ENCODE measurements at places on chromosomes 11 and 22.
A peak's percentile ranks its signal among the peaks of the same experiment; 100 is the strongest.

GRCh38 chr11:28632338-28632737, 524.1 kb downstream of the METTL15 start:
- no peak for DNase-seq

DNA sequence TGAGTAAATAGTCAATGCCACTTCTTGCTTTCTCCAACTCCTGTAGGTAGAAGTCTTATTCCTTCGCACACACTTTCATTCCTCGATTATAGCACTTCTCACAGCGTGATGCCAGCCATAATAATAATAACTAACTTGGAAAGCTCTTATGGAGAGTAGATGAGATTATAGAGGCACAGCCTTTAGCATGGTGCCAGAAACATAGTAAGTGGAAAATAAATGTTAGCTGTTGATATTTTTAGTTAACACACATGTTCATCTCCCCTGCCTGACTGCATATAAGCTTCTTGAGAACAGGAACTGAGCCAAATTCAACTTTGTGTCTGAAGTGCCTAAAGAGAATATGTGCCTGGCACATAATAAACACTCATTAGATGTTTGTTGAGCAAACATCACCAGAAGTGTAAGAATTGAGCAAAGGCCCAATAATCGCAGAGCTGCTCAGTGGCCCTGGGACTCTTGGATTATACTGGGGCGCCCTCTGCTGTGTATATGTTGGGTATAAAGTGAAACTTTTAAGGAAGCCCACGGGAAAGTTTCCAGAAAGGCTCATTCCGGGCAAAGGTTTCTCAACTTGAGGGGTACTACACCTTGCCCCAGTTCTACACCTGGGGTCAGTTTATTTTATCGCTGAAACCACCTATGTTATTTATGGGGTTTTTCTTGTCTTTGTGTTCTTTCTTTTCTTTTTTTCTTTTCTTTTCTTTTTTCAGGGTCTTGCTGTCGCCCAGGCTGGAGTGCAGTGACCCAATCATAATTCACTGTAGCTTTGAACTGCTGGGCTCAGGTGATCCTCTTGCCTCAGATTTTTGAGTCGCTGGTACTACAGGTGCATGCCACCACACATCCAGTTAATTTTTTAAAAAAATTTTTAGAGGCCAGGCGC, 22.3 kb downstream of the SLN start:
- peak; percentile 43 for DNase-seq

DNA sequence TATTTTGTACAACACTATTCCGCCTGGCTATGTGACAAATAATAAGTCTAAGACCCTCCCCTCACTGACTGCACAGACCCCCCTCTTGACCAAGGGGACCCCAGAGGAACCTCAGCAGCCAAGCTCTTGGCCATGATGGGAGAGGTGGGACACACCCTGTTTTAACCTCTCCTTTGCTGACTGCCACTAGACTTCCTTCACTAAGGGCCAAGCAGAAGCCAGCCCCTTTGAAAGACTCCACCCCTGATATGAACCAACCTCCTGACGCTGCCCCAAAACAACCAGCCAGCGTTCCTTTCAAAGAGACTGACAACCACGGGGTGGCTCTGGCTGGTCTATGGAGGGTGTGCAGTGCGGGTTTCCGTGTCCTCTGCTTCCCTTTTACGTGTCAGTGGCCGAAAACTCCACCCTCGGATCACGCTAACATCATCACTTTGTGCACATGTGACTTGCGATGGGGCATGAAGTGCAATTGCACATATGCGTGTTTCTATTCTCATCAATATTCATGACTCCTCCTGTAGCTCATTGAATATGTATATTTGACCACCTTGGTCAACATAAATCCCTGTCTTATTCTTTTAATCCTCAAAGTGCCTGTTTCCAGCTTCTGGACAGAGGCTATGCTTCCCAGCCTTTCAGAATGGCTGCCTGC, 643.9 kb downstream of the TBC1D22A start:
- DNase-seq: no peak

- peak; percentile 18 for DNase-seq
These were observed 782 bp downstream of the TMEM109 start for GRCh38 chr11:60914633-60915247.

GRCh38 chr11:112627588-112628045, 333.6 kb upstream of the NCAM1 start:
- no peak for DNase-seq

DNA sequence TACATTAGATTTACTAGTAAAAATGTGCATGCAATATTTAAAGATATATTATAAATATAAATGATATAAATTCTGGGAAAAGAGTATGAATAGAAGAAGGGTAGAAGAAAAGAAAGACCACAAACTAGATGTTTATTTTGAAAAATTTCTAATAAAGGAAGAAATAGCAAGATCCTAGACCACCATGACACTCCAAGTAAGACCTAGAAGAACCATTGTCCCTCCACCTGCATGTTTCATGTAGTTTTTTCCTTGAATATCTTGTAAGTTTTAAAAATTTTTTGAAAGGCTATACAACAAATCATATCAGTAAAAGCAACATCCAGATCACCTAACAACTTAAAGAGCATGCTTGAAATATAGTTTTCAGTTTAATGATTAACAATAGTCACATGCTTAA, 46.8 kb downstream of the ARHGAP32 start:
- no peak for DNase-seq

GRCh38 chr11:9720290-9720630, 56.4 kb downstream of the SWAP70 start:
- no peak for DNase-seq

DNA sequence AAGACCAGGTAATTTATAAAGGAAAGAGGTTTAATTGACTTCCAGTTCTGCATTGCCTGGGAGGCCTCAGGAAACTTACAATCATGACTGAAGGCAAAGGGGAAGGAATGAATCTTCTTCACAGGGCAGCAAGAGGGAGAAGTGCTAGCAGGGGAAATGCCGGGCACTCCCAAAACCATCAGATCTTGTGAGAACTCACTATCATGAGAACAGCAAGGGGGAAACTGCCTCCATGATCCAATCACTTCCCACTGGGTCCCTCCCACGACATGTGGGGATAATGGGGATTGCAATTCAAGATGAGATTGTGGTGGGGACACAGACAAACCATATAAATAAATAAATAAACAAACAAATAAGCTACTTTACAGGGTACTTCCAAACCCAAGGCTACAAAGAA, 28.8 kb upstream of the EXPH5 start:
- DNase-seq: no peak

GRCh38 chr11:20162824-20163782, 2.8 kb upstream of the DBX1 start:
- no peak for DNase-seq

DNA sequence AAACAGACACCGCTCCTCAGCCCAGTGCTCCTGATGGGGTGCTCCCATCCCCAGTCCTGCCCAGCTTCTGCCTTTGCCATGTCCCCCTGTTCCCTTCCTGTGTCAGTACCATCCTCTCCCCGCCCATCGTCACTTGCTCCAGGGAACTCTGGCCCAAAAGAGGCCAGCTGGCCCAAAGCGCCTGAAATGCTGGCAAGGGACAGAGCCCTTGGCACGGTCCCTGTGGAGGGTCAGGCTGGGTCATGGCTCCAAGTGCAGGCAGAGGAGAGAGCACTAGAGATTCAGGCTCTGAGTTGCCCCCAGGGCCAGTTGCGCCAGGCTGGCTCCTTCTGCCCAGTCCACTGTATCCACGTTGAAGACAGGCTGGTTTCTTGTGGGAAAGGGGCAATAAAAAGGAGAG, 8.4 kb upstream of the HDHD5 start:
- DNase-seq: no peak

- no peak for DNase-seq
These were observed 297.2 kb upstream of the ANO5 start for GRCh38 chr11:21895686-21896085.

- no peak for DNase-seq
These were observed 127.9 kb upstream of the NECTIN1 start for GRCh38 chr11:119856681-119857485.

- DNase-seq: no peak
These were observed 283.0 kb downstream of the RAB38 start for GRCh38 chr11:87892291-87892690.

DNA sequence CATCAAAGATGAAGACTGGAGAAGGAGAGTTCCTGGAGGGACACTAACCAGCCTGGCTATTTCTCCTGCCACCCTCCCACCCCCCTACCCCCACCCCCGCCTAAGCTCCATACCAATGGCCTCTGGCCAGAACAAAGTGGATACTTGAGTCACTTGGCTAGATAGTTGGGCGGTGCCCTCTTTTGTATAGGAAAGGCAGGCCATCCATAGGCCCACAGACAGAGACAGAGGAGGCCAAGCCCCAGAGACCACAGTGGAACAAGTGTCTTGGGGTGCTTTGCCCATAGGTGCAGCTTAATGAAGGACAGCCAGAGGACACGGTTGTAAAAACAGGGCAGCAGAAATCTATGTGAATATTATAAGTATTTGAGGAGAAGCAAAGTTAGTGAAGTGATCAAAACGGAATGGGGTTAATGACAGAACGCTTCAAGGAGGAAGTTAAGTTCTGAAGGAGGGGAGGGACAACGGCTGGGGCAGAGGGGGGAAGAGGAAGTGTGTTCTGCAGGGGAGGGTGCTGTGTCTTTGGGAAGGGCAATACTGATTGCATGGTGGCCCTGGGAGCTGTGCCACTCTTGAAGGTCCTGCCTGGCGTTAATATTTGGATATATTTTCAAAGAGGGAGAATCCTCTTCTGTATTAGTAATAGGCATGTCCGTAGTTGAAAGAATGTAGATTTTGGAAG, 32.7 kb downstream of the FLI1 start:
- no peak for DNase-seq

DNA sequence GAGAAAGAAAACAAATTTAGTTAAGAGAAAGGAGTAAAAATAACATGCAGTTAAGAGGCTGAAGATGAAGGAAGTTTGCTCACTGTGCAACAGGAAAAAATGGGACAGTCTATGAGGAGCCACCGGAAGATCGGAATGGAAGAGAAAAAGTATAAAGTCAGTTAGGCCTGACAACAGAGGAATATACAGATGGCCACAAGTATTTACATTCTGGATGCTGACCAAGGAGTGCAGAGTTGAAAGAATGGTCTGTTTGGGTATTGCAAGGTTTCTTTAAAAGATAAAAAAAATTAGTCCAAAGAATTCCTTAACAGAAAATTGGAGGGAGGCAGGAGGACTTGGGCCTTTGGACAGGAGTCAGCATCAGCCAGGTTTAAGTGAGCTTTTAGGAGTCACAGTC, 37.5 kb downstream of the RBFOX2 start:
- no peak for DNase-seq

GRCh38 chr11:2166091-2166851, 5.3 kb upstream of the INS start:
- peak; percentile 16 for DNase-seq

DNA sequence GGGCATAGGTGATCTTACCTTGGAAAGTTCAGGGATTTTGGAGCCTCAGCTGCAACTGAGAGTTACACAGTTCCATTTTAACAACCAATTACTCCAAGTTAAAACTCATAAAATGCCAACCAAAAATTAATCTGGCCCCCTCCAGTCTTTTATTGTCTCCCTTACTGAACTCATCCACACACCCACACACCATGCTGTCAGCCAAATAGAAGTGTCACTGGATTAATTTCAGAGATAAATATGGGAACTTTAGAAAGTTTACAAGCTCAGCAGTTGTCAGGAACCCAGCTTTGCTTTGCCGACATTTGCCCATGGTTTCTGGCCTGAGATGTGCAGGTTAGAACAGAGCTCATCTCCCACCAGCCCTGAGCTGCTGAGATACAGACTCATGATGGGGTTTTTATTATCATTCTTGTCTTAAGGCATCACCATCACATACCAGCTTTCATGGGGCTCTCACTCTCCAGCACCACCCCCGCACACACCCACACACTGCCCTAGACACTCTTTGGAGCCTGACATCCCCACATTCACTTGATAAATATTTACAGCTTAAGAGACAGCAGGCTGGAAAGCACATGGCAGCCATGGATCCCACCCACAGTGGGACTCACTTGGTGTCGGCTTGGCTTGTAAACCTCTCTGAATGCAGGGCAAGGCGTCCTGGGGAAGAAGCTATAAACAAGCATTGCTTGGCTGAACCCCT, 23.7 kb upstream of the CTR9 start:
- DNase-seq: no peak

DNA sequence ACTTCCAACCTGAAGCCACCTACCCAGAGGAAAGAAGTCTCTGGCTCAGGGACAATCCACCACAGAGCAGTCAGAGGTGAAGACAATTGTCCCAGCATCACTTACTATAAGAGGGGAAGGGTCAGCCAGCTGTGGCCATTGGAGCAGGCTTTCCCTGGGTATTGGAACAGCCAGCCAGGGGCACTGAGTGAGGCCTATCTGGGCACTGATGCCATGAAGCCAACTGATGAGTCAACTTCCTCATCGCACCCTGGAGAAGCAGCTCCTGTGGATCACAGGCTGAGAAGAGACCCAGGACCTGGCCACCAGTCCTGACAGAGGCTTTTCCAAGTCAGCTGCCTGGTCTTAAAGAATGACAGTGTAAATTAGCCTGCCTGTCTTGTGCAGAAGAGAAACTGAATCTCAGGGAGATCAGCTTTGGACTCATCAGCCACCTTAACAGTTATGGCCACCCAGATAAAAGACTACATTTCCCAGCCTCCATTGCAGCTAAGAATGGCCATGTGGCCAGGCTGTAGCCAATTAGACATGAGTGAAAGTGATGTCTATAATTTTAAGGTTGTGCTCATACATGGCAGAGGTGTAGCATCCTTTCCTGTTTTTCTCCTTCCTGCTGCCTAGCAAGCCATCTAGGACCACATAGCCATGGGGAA, 19.0 kb downstream of the CHST1 start:
- no peak for DNase-seq

DNA sequence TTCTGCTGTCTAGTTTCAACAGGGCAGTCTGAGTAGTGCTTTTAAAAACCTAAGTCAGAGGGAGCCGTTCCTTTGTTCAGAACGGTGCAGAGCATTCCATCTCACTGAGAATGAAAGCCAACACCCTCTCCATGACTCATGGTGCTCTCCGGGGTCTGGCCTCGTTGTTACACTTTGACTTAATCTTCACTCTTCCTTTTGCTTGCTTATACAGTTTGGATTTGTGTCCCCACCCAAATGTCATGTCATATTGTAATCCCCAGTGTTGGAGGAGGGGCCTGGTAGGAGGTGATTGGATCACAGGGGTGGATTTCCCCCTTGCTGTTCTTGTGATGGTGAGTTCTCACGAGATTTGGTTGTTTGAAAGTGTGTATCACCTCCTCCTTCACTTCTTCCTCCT, 292.2 kb downstream of the ST3GAL4 start:
- no peak for DNase-seq
